Activated naive CD4-positive, alpha-beta T cell treated with anti-CD3 and anti-CD28 coated beads, Interleukin-2, amount 50 U/mL, for 16 hours (primary cell): ENCODE measurements at places on chromosomes 1 and 21.

GRCh38 chr1:94395231-94395630 lies 23.0 kb upstream of the ABCD3 start:
- no peak for DNase-seq

DNA sequence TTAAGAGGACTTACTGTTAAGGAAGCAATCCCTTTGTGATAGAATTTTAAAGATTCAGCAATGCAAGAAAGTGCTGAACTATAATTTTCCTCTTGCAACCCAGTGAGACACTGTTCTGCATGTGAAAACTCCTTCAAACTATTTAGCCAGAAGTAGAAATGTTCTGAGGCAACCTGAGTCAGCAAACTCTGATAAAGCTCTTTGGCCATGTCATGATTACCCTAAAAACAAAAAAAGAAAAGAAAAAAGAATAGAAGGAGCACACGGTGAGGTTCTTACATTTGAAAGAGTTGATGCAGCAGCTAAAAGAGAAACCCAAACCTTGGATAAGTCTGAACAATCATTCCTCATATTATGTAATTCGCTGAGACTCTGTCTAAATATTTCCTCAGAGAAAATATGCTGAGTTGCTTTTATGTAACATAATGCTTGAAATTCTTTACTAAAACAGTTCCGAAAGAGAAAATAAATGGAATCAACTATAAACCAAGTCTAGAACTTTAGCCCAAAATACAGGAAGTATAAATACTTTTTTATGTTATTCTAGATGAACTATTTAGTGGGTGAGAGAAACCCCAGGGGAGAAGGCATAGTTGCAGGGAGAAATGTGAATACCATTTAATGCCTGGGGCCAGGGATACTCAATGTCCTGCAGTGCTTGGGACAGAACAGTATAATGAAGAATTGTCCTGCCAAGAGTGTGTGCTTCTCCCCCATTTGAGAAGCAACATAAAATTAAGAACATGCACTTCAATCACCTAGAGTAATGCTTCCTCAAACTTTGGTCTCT lies 60.0 kb downstream of the INTS7 start:
- no peak for DNase-seq

DNA sequence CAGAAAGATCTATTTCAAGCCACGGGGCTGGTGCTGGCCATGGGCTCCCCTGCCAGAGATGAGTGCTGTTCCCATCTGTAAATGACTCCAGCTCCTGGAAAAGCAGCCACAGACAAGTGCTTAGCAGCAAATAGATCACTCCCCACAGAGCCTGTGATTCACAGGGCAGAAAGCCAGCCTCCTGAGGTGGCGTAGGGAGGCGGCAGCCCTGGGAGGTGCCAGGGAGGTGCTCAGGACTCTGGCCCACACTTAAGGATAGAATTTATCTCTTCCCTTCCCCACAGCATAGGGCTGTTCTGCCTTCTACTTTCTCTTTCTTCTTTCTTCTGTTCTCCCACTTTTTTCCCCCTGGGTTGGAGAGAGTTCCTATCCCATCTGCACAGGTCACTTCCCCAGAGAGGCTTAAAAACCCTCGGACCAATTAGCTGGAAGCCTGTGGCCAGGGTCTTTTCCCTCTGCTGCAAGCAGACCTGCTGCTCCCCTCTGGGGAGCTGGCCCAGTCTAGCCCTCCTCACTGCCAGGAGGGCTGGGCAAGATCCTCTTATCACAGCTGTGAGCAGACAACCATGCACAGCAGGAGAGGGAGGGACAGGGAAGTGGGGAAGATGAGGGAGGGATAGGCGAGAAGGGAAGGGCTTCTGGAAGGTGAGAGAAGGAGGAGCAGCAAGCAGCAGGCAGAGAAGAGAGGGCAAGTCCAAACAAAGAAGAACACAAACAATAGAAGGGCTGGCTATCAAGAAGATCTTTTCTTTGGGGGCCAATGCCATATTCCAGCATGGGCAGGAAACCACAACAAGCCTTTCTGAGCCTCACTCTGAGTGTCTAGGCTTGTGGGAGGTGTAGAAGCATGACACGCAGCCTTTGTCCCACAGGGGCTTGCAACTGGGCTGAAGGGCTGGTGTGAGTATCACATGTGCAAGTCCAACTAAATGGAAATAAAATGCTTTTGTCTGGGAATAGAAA lies 41.0 kb downstream of the KCND3 start:
- no peak for DNase-seq

DNA sequence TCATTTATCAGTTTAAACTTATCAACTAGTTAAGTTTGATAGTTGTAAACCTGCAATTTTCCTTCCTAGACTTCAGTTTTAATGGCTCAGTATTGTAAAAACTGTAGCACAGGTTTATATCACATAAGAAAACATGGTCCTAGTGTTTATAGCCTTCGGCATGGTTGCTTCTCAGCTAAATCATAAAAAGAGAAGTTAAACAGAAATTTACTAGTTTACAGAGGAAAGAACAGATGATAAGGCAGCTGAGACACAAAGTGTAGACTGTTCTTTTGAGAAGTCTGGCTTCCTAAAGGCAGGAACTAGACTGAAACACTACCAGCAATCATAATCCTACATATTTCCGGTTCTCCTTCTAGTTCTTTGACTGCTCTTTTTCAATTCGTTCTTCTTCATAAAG lies 39.8 kb downstream of the WNT2B start:
- DNase-seq = no peak
